ENCODE measurements at places on chromosomes 13 and 19.

GRCh38 chr13:77833331-77833863 is 85.2 kb downstream of the EDNRB start:
- DNase-seq, result peak; percentile 72

- peak; percentile 89 for DNase-seq
These were observed 28.1 kb downstream of the GPX4 start for GRCh38 chr19:1131718-1132551.

DNA sequence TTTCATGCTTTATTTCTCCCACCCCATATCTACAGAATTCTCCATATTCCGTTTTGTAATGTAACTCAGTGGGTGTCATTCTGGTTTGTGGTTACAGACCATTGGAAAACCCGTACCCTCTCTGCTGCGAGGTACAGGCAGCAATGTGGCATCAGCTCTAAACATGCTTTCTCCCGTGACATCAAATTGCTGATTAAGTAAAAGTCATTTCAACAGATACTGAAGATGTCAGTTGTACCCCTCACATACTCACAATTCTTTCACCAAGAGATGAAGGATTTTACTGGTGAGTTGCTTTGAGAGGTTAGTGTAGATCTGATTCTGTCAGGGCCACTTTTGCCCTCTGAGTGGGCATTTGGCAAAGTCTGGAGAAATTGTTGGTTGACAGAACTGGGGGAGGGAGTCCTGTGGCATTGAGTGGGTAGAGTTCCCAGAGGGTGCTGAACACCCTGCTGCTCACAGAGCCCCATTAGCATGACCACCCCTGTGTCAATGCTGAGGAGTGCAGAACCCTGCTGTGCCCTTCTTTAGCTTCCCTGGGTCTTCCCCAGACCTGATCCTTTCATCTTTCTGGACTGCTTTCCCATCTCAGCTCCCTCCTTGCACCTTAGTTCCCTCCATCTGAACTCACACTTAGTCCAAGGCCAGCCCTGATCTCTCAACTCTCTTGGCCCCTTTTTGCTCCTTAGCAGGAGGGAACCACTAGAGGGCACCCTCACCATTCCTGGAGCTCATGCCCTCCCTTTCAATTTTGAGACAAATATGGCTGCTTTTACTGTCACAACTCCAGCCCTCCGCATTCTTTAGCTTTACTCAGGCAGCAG is 39.9 kb upstream of the CEACAM8 start:
- peak; percentile 42 for DNase-seq

DNA sequence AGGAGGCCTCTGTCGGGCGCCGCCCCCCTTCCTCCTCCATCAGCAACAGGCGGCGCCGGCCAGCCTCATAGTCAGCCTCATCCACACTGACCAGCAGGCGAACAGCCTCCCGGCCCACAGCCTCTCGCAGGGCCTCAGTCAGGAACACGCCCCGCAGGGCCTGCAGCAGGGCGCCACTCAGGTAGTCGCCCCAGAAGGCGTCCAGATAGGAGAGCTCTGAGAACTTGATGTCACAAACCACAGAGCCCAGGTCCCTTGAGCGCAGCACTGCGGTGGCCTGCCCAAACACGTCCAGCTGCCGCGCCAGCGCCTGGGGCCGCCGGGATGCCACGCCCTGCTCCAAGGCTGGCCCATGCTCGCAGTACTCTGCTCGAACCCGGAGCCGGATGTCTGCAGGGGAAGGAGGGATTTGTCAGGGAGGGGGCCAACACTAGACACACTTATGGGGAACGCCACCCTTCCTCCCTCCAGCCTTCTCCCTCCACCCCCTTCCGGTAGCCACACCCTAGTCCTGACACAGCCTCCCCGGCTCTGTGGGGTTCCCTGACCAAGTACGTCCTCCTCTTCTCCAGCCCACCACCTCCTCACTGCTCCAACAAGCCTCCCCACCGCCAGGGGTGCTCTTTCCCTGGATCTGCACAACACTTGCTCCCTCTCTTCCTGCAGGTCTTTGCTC is 17.9 kb downstream of the DEDD2 start:
- DNase-seq, result peak; percentile 88

GRCh38 chr13:102141625-102142472 is 260.0 kb downstream of the FGF14 start:
- no peak for DNase-seq

DNA sequence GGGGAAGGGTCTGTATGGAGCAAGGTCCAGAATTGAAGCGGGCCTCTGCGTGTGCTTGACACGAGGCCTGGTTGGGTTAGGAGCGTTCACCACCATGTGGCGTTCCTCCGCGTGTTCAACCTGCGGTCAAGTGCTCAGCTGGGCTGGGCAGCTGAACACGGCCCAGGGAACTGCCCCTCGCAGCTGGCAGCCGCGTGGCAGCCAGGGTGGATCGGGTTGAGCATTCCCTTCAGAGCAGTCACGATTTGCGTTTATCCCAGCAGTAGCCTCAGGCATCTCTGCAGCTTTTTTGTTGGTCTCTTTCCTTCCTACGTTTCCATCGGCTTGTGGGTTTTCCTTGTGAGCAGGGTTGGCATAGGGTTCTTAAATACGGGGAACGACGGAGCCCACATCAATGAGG is 28.7 kb upstream of the F2RL3 start:
- no peak for DNase-seq

GRCh38 chr13:78193846-78194245 is 275.2 kb upstream of the EDNRB start:
- no peak for DNase-seq

DNA sequence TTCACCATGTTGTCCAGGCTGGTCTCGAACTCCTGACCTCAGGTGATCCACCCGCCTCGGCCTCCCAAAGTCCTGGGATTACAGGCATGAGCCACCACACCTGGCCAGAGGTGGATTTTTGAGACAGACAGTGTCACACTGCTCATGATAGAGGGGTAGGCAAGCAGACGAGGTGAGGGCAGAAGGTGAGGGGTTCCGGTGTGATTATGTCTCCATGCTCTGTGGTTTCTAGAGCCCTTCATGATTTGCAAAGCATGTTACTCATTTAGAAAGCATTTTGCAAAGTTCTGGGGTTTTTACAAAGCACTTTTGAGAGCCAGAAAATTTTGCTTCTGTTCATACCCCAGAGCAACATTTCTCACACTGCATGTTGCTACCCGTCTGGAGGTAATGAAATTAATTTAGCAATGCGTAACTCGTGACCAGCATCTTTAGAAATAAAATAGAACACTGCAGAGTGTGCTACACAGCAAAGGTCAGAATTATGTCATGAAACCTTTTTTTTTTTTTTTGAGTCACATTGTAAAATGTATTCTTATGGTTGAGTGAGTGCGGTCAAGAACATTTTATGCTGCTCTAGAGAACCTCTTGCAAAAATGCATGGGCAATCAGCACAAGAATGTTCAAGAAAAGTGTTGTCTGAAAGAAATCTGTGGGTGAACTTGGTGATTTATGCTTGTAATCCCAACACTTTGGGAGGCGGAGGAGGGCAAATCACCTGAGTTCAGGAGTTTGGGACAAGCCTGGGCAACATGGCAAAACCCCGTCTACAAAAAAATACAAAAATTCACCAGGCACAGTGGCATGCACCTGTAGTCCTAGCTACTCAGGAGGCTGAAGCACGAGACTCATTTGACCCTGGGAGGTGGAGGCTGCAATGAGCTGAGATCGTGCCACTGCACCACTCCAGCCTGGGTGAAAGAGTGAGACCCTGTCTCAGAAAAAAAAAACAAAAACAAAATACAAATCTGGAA is 58.0 kb downstream of the MAP4K1 start:
- DNase-seq, result no peak

- DNase-seq, result no peak
These were observed 656 bp downstream of the PCCA start for GRCh38 chr13:100089465-100090032.

- DNase-seq, result no peak
These were observed 13.8 kb downstream of the SPINT2 start for GRCh38 chr19:38277969-38278680.

DNA sequence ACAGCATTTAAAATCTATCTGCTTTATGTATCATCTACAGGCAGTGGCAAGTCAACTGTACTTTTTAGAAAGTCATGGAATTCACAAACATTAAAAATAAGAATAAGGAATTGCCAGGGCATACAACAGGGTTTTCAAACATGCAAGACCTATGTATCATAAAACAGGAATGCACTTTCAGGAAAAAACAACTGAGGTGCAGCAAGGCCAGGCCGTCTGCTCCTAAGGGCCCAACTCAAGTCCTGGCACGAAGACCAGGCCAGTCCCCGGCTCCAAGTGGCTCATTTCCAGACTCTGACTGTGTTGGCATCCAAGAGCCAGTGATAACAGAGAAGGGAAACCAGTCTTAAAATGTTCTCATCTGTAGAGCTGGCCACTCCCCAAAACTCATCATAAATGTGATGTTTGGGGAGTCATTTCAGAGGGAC is 7.1 kb downstream of the RFX2 start:
- no peak for DNase-seq

DNA sequence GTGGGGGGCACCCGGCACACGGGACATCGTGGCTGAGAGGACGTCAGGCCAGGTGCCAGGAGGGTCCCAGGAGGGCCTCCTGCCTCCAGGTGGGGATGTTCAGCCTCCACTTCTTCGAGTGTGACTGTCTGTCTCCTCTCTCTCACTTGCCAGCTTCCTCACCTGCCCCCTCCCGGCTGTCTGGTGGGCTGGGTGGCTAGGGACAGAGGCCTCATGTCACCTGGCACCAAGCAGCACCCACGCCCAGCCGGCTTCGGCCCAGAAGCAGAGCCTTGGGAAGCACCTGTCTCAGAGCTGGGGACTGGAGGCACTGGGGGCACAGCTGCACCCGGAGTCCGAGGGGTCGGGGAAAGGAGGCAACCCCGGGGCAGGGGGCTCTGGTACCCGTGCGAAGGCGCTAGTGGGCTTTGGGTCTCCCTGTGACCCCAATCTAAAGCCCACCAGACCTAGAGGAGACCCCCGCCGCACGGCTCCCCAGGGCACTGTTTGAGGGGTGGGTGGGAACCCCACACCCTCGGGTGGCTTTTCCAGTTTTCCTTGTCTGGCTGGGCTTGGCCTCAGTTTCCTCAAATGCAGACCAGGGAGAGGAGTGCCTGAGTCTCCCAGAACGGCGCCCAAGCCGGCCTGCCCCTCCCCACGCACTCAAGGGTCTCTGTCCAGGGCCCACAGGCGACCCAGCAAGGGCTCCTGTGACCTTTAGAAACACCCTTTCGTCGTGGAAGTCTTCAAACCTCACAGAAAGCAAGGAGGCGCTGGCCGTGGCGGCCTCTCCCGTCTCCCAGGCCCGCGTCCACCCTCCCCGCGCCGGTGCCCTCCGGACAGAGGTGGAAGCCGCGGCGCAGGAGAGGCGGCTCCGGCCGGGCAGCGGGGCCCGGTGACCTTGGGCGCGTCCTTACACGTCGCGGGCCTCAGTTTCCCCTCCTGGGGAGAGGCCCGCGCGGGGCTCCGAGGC is 664 bp upstream of the HCN2 start:
- DNase-seq, result no peak

DNA sequence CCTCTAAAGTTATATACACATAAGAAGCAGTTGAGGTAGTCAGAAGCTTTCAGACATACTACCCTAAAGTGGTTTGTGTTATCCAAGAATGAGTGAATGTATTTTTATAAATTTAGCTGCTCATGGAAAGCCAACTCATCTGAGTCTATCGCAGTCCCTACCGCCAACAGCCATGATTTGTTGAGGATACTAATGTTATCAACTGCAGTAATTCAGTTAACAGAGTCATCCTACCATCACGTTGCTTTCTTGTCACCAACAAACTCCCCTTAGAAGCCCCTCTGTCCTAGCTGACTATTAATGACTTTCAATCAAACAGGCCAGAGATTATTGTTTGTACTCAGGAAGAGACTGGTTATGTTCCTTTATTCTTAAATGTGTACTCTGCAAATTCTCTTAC is 169.9 kb downstream of the DCT start:
- DNase-seq, result no peak

DNA sequence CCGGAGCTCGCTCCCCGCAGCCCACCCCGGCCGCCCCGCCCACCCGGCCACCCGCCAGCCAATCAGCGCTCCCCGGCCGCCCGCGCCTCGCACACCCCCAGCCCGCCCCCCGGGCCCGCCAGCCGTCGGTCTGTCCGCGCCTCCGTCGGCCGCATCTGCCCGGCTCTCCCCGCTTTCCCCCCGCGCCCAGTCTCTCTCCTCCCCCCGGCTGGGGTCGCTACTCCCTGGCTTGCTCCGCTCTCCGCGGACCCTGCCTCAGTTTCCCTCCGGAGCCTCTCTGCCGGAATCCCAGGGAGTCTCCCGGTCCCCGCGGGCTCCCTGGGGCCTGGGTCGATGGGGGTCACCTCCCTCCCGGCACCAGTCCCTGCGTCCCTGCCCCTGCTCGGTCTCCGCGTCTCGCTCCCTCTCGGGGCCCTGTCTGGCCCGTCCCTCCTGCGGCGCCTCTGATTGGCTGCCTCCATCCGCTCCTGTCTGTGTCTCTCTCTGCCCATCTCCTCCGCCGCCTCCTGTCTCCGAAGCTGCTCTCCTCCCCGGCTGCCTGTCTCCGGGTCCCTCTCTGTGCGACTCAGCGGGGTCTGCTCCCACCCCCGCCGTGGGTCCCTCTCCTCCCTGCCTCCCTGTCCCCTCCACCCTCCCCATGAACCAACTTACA is 484 bp downstream of the IL11 start:
- DNase-seq, result no peak

DNA sequence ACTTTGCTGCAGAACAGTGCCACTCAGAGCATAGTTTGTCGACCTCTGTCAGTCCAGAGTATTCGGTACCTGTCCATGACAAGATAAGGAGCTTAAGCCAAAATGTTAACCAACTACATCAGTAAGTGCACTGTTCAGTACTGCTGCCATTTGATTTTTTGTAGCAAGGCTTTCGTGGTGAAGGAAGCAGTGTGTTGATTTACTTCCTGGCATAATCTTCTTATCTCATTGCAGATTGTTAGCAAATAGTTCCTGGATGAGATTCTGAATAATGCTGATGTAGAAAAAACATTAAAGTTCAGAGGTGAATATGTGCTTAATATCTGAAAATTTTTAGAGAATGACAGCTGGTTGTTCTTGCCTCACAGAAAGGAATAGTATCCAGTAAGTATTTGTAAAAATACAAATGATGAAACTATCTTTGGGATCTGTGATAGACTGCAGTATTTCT is 85.7 kb downstream of the LRRC63 start:
- DNase-seq, result no peak

GRCh38 chr13:42398533-42398932 is 126.6 kb downstream of the AKAP11 start:
- DNase-seq, result no peak

DNA sequence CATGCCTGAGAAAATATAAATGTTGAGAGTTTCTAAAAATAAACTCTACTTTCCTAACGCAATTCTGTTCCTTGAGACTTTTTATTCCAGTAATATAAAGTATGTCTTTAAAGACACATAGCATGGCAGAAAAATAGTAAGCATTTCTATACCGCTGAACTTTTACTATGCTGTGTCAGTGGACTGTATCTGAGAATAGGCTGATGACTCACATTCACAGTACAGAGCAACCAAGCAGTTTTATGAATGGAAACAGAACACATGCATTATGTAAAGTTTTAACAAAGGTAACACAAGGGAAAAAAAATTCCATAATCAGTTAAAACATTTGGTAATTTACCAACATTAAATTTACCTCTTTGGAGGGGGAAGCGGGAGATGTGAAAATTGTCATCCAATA is 38.4 kb downstream of the ZDHHC20 start:
- no peak for DNase-seq

All from HL-60 (cell line).